ENCODE measurements at places on chromosomes 16 and 17.

- no peak for DNase-seq
Observed at GRCh38 chr17:28974451-28974850, 23.1 kb upstream of the PHF12 start.

GRCh38 chr16:57944970-57945739, 25.8 kb downstream of the CNGB1 start:
- DNase-seq, result no peak

DNA sequence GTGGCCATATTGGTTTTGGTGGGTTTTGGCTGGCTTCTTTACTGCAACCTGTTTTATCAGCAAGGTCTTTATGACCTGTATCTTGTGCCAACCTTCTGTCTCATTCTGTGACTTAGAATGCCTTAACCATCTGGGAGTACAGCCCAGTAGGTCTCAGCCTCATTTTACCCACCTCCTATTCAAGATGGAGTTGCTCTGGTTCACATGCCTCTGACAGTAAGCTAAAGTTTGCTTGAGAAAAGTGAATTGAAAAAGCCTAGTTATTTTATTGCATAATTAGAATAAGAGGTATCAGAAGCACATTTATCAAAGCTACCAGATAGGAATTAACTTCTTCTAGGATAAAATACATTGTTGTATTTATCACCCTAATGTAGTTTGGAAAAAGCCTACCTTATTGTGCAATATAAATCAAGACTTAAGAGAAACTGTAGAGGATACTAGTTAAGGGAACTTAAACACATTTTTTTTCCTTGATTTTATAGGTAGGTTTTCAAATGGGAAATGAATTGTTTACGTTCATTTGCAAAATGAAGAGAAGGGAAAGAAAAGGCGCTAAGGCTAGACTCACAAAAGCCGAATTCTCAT, 202.3 kb upstream of the KCNJ16 start:
- DNase-seq, result no peak

GRCh38 chr17:50219342-50219741, 17.9 kb upstream of the COL1A1 start:
- peak; percentile 90 for DNase-seq

DNA sequence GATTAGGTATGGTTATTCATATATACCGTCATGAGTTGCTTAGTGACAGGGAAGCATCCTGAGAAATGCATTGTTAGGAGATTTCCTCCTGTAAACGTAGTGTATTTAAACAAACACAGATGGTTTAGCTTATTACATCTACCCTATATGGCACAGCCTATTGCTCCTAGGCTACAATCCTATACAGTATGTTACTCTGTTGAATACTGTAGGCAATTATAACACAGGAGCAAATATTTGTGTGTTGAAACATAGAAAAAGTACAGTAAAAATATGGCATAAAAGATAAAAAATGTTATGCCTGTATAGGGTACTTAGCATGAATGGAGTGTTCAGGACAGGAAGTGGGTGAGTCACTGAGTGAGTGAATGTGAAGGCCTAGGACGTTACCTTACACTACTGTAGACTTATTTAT, 157.7 kb downstream of the CDH11 start:
- DNase-seq, result peak; percentile 8

- DNase-seq, result no peak
Observed at GRCh38 chr16:56268799-56269198, 77.5 kb downstream of the GNAO1 start.

DNA sequence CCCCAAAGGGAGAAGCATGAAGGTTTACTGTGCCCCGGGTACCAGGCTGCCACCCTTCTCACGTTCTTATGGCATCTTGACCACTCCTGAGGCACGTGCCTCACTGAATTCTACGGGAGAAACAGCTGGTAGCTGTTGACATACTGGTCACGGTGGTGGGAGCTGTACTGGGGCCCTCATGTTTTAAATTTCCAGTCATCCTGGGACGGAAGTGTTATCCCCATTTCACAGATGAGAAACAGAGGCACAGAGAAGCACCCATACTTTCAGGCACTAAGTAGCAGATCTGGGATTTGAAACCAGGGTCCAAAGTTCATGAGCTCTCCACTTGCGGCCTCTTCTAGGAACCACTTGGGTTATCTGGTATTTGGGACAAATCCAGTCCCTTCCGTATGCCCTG, 26.3 kb upstream of the DOC2B start:
- no peak for DNase-seq

GRCh38 chr16:24372824-24373223, 116.7 kb downstream of the CACNG3 start:
- DNase-seq, result no peak

- peak; percentile 54 for DNase-seq
Observed at GRCh38 chr17:82019690-82020571, 2.7 kb downstream of the CENPX start.

GRCh38 chr17:32241640-32242039, 24.0 kb upstream of the RHBDL3 start:
- no peak for DNase-seq

DNA sequence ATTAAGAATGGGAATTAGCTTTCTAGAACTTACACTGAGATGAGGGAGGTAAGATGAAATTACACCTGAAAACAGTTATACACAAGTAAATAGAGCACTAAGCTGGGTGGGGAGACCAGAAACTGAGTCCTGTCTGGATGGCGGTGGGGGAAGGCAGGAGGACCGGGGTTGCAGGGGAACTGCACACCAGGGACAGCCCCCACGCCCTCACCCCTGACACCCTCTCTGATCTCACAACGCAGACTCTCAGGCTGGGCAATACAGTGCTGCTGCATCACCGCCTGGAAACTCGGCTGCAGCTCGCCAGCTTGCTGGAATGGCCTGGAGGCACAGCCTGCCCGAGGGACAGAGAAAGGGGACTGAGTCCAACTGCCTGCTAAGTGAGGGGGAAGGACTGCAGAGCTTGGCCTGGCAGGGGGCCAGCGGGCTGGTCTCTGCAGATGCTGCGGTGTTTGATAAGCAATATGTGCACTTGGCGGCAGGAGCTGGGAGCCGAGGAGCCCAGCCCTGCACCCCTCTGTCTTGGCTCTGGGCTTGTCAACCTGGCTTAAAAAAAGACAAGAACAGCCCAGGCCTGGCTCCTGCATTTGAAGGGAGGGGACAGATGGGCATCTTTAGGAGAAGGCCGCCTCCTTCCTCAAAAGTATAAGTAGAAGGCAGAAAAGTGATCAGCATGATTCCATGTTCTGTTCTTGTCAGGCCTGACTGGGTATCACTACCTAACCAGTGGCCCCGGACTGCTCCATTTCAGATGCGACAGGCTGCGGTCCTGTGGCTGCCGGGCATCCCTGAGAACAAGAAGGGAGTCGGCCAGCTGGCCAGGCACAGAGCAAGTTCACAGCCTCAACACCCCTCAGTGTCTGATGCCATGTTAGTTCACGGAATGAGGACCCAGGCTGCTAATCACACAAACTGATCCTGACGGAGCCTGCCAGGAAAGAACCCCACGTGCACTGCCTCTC, 30.2 kb downstream of the SPHK1 start:
- no peak for DNase-seq

DNA sequence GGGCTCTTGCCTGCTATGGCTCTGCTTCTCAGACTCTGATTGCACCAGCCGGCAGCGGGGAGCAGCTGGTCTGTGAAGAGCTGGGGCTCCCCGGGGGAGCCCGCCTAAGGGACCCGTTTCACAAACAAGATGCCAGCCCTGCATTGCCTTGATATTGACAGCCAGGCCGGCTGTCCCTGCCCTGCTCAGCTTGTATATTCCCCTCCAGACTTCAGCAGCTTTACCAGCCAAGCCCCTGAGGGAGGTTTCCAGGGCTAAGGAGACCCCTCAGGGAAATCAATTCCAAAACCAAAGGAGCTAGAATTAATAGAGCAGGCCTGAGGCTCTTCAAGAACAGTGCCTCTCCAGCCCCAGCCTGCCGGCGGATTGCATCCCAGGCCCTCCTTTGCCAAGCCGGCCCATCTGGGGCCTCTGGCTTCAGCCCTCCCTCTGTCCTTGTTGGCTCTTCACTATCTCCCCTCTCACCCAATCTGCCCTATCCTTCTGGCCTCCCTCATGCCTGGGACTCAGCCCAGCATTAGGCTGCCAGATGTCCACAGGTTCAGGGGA, 5.7 kb downstream of the CALB2 start:
- no peak for DNase-seq

- DNase-seq, result no peak
Observed at GRCh38 chr16:48812856-48813255, 202.9 kb upstream of the N4BP1 start.

GRCh38 chr17:79878329-79878947, 39.2 kb upstream of the CBX4 start:
- DNase-seq, result no peak

GRCh38 chr16:24999856-25000461, 15.2 kb downstream of the ARHGAP17 start:
- peak; percentile 47 for DNase-seq

DNA sequence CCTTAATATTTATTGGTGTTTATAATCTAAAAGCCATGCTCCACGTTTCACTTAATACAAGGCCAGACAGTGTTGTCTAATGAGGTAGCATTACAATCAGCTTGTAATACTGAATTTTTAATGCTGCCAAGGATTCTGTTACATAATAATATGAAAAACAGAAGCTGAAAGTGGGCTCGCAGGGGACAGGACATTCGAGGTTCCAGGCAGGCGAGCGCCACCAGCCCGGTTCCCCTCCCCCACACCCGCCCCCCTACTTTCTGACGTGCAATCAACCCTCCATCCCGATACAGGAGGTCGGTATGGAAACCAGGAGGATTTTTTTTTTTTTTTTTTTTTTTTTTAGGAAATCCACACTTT, 6.2 kb upstream of the ZFHX3 start:
- DNase-seq, result no peak

DNA sequence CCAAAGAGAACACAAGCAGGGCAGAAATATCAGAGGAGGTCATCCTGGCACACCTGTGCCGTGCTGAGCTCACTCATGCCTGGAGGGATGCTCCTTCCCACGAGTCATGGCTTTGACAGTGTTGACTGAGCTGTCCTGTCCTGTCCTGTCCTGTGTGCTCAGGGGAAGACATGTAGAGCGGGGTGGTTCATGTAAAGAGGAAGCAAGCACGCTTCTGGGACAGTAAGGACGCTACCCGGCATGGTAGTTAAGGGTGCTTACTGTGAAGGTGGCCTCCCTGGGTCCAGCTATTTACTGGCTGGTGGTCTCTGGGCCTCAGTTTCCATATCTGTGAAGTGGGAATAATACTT, 398 bp downstream of the LGALS9 start:
- no peak for DNase-seq

- no peak for DNase-seq
Observed at GRCh38 chr17:31391496-31391949, at the start of gene RAB11FIP4. Gene RAB11FIP4 (plus strand): TSS chr17:31391675. CDS start chr17:31391853, 178 bp downstream.

DNA sequence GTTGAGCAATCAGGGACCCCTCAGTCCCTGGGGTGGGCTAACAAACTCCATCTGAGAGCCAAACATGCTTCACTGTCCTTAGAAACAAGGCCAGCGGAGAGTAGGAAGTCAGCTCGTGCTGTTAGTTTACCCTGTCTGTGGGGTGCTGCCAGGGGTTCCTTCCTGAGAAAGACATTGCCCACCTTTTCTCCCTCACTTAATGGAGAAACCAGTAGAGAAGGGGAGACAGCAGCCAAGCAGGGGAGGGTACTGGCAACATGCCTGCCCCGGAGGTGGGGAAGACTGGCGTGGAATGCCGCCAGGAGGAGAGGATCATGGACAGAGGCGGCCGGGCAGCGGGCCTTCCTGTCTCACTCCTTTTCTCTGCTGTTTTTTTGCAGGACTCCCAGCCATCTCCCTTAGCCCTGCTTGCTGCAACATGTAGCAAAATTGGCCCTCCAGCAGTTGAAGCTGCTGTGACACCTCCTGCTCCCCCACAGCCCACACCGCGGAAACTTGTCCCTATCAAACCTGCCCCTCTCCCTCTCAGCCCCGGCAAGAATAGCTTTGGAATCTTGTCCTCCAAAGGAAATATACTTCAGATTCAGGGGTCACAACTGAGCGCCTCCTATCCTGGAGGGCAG, 19.9 kb downstream of the SP2 start:
- DNase-seq, result no peak

DNA sequence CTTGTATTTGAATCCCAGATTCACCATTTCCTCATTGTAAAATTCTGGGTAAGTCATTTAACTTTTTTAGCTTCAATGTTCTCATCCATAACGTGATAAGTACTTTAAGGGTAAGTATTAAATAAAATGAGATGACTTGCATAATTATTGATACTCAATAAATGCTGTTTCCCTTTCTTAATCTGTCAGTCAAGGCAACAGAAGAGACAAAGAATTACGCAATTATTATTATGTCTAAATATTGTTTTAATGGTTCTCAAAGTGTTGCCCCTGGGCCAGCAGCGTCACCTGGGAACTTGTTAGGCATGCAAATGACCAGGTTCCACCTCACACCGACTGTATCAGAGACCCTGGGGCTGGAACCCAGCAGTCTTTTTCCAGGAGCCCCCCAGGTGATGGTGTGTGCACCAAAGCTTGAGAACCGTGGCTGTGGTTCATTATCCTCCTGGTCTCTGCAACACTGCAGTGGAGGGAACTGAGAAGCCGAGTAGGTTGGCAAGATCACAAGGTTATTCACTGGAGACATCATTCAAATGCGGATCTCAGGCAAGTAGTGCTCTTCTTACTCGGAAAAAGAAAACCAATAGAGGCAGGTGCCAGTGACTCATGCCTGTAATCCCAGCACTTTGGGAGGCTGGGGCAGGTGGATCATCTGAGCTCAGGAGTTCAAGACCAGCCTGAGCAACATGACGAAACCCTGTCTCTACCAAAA, 43.5 kb downstream of the LYRM9 start:
- DNase-seq, result no peak

DNA sequence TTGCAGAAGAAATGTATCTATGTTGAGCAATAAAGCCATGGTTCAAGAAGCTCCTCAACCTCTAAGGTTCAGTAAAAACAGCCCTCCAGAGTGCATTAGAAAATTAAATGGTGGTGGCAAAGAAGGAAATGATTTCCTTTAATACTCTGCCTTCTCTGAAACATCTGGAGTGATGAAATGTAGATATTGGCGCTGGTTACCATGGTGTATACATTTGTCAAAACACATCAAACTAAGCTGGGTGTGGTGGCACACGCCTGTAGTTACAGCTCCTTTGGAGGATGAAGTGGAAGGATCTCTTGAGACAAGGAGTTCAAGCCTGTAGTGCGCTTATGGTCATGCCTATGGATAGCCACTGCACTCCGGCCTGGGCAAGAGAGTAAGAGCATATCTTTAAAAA, 6.0 kb downstream of the CAPNS2 start:
- no peak for DNase-seq

GRCh38 chr17:3557768-3558583, at the start of gene TRPV3:
Gene TRPV3 (minus strand): TSS chr17:3557812. CDS start chr17:3554850, 2,962 bp downstream.
- peak; percentile 77 for DNase-seq

GRCh38 chr16:9844361-9844760, 337.9 kb downstream of the GRIN2A start:
- peak; percentile 69 for DNase-seq

GRCh38 chr16:14109782-14110727, 38.9 kb downstream of the MRTFB start:
- no peak for DNase-seq

GRCh38 chr17:66564992-66565465, 262.6 kb downstream of the PRKCA start:
- no peak for DNase-seq

- DNase-seq, result no peak
Observed at GRCh38 chr16:20920799-20921198, 20.2 kb downstream of the LYRM1 start.

All from kidney tubule cell (primary cell).